Suprapubic skin (tissue), 4 donors: ENCODE measurements at places on chromosomes 4 and X. TPM values are rescaled to one million over a fixed set of nuclear protein-coding genes. Genes with fewer than 3 reads are reported as not detected.

Gene MAGEA2B
- not detected for total RNA-seq

Gene RAP2C
- total RNA-seq = 15.7 TPM

Gene TCP11X1
- total RNA-seq = not detected

Gene GABRE
- total RNA-seq = 140 TPM

Gene ETNPPL
- total RNA-seq = not detected

Gene CFP
- 1.3 TPM for total RNA-seq

Gene OPN1LW
- total RNA-seq = not detected

Gene TRPC5OS
- not detected for total RNA-seq

Gene TEX13A
- total RNA-seq = not detected

Gene NXF2
- total RNA-seq = not detected

Gene CCSER1
- total RNA-seq = 6.7 TPM

Gene SLC2A9
- total RNA-seq = 9.2 TPM

Gene SLC9B1
- not detected for total RNA-seq

Gene NELFA
- total RNA-seq = 23.2 TPM

DNA sequence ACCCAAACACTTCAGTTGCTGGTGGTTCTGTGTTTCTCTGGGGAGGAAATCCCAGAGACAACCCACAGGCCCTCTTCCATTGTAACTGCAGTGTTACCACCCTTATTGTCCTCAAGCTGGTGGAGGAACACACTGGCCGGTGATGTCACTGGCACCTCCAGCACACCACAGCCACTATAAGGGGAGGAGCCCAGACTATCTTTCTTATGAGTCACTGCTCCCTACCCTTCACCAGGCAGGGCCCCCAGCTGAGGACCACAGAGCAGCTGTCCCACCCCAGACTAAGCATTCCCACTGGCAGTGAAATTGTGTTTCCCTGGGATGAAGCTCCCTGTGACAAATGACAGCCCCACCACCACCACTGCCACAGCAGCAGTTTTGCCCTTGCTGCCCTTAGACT is 171.8 kb upstream of the FGF16 start:
- DNase-seq = no peak

- DNase-seq = no peak
These were observed 16.1 kb downstream of the CBR4 start for GRCh38 chr4:168993714-168994510.

DNA sequence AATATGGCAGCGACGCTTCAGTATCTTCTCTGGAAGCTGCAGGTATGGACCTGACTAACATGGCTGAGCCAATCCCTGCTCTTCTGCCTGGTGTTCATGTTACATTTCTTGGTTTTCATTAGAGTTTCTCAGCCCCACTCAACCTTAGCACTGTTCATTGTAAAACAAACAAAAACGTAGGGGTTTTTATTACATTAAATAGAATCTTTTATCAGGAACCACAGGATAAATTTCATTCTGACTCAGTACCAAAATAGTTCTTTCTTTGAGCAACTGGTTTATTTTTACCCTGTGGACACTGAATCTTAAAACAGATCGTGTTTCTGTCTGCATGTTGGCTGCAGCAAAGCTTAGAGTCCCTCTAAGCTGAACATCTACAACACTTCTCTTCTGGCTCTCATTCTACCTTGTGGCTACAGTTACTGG is 27.1 kb downstream of the FHIP1A start:
- DNase-seq = no peak

DNA sequence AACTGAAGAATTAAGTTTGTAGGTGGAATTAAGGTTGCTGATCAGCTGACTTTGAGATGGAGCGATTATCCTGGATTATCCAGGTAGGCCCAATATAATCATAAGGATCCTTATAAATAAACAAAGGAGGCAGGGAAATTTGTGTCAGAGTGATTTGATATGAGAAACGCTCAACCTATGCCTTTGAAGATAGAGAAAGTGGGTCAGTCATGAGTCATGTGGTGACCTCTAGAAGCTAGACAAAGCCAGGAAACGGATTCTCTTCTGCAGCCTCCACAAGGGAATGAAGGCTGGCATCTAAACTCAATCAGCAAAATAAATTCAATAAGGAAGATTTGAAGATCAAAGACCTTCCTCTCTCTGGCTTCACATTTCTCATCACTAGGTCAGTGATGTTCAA is 41.5 kb upstream of the SMIM10 start:
- DNase-seq = no peak

- DNase-seq = no peak
These were observed 27.1 kb downstream of the CD99L2 start for GRCh38 chrX:150871341-150871811.

DNA sequence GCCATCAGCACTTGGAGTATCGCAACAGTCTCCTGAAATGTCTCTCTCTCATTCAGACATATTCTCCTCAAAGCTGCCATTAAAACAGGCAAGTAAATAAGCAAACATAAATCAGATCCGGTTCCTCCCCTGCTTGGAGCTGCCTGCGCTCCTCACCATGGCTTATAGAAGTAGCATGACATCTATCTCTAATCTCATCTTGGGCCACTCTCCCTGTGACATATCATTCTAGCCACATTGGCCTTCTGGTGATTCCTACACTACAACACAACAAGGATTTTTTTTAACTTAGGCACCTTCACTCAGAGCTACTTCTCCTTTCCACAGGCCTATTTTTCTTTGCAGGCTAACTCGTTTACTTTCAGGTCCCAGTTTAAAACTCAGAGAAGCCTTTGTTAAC is 387.9 kb downstream of the ARHGAP24 start:
- DNase-seq = no peak

GRCh38 chr4:5693871-5694270 is 14.5 kb downstream of the EVC2 start:
- no peak for DNase-seq

DNA sequence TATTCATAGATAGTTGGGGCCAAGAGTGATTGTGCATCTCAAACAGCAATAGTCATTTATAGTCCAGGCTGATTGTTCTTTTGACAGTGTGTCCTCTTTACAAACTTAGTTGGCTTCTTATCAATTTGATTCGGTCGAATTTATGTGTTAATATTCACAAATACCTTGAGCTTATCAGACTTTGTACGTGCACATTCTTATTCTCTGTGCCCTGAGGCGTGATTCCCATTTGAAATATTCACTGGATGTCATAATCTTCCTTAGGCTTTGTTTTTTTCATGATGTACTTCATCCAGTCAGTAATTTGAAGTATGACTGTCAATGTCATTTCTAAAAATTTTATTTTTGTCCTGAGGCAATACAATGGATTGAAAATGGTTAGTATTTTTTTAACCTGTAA is 263.5 kb upstream of the PCDH7 start:
- DNase-seq = no peak

DNA sequence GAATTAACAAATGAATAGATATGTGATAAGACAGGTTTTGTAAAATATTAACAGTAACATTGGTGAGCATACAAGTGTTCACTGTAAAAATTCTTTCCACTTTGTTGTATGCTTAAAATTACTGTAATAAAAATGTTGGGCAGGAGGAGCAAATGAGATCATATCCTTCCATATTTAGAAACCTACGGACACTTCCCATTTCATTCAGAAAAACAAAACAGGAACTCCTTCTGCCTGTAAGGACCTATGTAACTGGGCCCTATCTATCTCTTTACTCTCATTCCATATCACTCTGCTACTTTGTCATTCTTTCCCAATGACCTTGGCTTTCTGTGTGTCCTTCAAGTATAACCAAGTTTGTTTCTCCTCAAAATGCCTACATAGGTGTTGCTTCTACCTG is 53.7 kb upstream of the SLC39A8 start:
- DNase-seq = no peak

GRCh38 chr4:98566361-98567008 is 91.9 kb downstream of the TSPAN5 start:
- DNase-seq = no peak

DNA sequence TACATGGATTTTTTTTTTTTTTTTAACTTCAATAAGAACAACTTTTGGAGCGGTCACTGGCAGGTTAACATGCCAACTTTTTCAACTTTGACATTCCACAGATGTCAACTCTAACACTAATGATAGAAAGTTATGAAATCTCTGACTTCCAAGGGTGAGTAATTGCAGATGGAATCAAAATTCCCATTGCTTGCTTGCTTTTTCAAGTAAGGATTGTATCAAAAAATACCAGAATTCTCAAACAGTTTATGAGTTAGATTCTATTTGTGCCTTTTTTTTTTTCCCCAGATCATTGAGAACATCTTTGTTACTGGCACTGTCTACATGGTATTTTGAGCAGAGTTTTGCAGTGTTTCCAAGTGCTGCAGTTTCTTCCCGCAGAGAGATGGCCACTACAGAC is 50.3 kb upstream of the OTUD4 start:
- no peak for DNase-seq

- no peak for DNase-seq
These were observed 59.3 kb downstream of the WDFY3 start for GRCh38 chr4:84907145-84907544.

- DNase-seq = no peak
These were observed 464.0 kb upstream of the FAM241A start for GRCh38 chr4:111681270-111681669.

- DNase-seq = no peak
These were observed 34.2 kb upstream of the C1GALT1C1 start for GRCh38 chrX:120664081-120664480.

DNA sequence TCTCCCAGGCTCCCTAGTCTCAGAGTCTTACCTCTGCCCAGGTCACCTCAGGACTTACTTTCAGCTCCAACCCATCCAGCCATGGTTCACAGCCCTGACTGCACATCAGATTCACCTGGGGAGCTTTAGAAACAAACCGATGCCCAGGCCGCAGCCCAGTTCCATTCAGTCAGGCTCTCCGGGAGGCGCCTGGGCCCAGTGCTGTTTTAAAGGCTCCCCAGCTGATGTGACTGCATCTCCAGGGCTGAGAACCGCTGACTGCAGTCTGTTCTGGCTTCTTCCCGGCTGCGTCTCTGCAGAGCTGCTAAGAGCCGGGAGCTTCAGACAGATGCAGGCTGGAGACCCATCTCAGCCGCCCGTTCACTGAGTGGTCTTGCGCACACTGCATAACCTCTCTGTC is 44.4 kb upstream of the LGI2 start:
- DNase-seq = no peak

- no peak for DNase-seq
These were observed 524.0 kb downstream of the DMD start for GRCh38 chrX:32687379-32687778.

- DNase-seq = no peak
These were observed 13.9 kb upstream of the ETDC start for GRCh38 chrX:135295238-135295943.

DNA sequence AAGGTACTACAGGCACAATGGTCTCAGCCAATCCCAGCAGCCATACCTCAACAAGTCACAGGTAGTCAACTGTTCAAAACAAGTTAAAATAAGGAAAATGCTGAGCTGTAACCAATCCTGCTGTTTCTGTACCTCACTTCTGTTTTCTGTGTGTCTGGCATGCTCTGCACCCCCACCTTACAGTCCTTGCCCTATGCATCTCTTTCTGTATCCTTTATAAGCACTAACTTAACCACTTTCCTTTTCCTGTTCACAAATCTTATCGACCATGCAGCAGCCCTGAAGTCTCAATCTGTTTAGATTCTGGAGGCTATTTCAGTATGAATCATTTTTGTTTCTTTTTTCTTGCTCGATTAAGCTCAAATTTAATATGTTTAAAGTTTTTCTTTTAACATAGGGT is 12.5 kb upstream of the FAM13A start:
- DNase-seq = no peak

DNA sequence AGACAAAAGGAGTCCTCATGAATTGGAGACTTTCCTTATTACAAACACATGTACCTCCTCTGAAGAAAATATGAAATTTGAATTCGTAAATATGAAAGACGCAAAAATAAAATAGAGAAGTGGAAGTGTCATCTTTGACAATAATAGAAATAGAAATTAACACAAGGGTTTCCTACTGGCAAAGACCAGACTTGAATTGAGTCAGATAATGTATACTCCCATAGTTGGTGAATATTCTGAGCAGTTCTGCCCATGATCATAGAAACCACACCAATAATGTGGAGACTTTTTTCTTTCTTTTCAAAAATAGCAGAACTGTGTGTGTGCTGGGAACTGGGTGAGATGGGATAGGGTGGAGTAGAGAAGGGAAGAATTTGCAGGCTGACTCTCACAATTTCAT is 277.7 kb upstream of the TET2 start:
- no peak for DNase-seq

- no peak for DNase-seq
These were observed 183.4 kb downstream of the OPHN1 start for GRCh38 chrX:68249903-68250302.

GRCh38 chr4:139515531-139515958 is 40.5 kb downstream of the SETD7 start:
- DNase-seq = no peak

DNA sequence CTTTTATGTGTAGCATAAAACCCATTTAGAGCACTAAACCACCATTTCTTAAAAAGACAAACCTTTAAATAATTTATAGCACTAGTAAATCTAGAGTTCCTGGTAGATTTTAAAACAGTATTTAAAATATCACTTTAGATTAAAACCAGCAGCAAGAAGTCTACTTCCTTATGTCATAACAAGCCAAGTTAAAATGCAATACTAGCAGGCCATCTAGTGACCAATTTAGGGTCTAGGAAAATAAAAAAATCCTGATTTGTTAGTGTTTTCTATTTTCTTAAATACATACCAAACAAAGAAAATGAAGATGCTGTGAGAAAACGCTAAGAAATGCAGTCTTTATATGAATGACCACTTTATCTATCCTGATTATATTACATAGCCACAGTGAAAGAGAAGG is 53.9 kb downstream of the PAPSS1 start:
- no peak for DNase-seq

- no peak for DNase-seq
These were observed 144.4 kb downstream of the GLRA2 start for GRCh38 chrX:14673764-14674163.

DNA sequence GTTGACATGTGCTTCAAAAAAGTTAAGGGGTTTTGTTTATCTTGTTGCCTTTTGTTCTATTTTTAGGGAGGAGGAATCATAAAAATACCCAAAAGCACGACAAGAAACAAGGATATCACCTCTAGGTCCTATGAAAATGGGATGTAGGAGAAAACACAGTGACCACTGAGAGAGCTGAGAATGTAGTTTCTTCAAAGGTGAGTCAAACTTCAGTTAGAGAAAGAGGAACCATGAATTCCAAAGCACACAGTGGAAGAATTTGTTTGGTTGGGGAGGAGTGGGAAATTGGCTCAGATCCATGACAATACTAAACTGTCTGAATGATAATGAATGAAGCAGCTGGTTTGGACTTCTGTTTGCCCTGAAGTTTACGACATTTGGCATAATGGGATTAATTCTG is 19.1 kb upstream of the FRYL start:
- no peak for DNase-seq

DNA sequence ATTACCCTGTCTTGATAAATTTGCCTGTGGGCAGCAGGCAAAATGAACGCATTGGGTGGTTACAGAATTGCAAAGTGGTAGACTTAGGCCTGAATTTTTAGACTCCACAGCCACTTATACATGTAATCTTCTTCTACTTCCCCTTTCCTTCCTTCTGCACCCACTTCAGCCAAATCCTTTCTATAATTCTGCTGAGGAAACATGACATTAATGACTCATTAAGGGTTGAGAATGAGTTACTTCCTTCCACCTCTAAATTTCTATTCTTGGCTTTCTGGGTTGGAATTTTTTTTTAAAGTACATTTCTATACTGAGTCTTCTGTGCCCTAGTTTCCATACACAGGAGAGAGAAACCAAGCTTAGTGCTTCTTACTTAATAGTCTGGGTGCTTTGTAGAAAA is 10.1 kb downstream of the PAPSS1 start:
- DNase-seq = no peak

- DNase-seq = no peak
These were observed 372.3 kb downstream of the TMA16 start for GRCh38 chr4:163866728-163867315.
